Cardiac septum (tissue), 1 donor: ENCODE measurements at places on chromosomes 2 and 18. TPM values are rescaled to one million over a fixed set of nuclear protein-coding genes. Genes with fewer than 3 reads are reported as not detected.

Gene CD226
- 2.4 TPM for total RNA-seq

Gene AQP4
- 0.75 TPM for total RNA-seq

- DNase-seq: no peak
These were observed 100.7 kb downstream of the MYT1L start for GRCh38 chr2:2230433-2230817.

GRCh38 chr18:70151614-70152013, 53.9 kb downstream of the RTTN start:
- no peak for DNase-seq

DNA sequence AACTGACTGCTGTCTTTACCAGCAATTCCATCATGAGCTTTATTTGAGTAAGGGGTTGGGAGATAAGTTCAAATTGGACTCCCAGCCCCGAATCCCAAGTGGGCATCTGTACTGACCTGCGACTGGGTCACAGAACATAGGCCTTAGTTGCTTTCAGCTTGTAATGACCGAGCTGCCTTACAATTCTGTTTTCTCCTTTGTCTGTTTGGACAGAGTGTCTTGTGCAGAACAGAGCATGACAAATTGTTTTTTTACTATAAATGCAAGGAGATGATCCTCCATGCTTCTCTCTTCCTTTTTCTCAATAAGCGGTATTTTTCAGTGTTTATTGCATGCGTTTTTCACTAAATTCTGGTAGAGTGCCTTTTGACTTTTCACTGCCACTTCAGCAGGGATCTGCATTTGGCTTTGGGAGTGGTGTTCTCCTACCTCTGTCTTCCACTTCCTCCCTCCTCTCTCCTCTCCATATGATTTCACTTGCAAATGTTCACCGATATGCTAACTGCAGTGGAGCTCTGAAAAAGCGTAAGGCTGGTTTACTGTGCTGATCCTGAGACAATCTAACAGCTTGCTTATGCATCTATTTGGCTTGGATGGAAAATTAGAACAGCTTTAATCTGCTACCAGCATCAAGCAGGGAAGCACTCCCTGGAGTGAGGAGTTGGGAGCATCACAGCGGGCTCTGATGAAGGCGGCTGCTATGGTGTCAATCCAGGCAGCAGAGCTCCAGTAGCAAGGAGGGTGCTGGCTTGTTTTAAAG, 158.8 kb upstream of the SMIM21 start:
- no peak for DNase-seq
